ENCODE measurements at places on chromosomes 7 and 10.

DNA sequence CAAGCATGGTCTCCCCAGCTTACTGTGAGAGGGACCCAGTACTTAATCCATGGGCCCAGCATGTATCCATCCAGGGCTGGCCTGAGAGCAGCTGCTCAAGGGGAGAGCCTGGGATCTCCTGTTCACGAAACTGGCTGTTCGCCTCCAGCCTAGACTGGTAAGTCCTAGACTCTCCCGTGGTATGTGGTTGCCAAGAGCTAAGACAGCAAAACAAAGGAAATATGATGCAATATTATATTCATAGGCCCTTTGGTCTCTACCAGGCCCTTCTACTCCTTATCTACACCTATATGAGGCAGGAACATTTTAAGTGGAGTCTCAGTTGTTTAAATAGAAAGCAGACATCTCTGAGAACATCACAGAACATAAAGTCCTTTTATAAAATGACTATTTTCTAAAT is 28.9 kb upstream of the STK17A start:
- DNase-seq: no peak

DNA sequence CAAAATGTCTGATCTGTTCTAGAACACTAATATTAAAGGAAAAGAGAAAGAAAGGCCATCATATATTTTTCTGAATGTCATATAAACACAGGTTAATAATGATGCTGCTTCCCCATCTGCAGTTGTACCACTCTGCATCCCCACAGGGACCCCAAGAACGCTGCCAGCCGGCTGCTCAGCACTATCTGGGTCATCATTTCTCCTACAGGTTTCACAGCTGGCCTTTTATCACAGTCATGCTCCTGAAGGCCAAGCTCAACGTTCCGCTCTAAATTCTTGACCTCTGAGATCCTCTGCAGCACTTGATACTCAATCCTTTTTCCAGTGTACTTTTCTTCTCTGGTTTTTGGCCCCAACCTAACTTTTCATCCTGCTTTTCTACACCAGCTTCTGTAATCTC is 4.8 kb downstream of the IDI1 start:
- DNase-seq: no peak

- no peak for DNase-seq
Measured at GRCh38 chr10:62333135-62333889, 40.9 kb upstream of the ZNF365 start.

- no peak for DNase-seq
Measured at GRCh38 chr7:10429511-10429910, 544.2 kb upstream of the PHF14 start.

GRCh38 chr7:146090023-146090645 is 26.5 kb upstream of the CNTNAP2 start:
- no peak for DNase-seq

All from GOT3 (cell line).